ENCODE measurements at places on chromosomes 7 and 10. TPM values are rescaled to one million over a fixed set of nuclear protein-coding genes. Genes with fewer than 3 reads are reported as not detected.

GRCh38 chr7:152624228-152624627 is 51.7 kb downstream of the XRCC2 start:
- DNase-seq: no peak

DNA sequence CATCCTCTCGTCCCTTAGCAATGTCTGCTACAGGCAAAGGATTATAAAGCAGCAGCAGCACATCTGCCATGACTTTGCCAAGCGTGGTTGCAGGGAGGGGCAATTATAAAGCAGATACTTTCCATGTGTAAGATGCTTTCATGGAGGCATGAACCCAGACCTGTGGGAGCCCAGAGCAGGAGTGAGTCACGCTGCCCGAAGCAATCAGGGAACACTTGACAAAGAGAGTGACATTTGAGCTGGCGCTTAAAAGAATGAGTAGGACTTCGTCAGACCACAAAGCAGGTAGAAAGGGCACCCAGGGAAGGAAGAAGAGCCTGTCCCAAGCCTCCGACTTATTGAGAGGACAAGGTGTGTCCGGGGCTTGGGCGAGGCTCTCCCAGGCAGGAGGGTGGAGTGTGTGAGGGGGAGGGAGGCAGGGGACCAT is 147.2 kb downstream of the MYOF start:
- DNase-seq: peak; percentile 95

GRCh38 chr7:73341877-73342276 is 13.9 kb downstream of the FKBP6 start:
- peak; percentile 73 for DNase-seq

GRCh38 chr10:78508955-78509748 is 475.5 kb downstream of the RPS24 start:
- no peak for DNase-seq

GRCh38 chr10:110221044-110221720 is 13.8 kb downstream of the MXI1 start:
- no peak for DNase-seq

- peak; percentile 95 for DNase-seq
These were observed 65.9 kb downstream of the CLIP2 start for GRCh38 chr7:74355091-74355490.

DNA sequence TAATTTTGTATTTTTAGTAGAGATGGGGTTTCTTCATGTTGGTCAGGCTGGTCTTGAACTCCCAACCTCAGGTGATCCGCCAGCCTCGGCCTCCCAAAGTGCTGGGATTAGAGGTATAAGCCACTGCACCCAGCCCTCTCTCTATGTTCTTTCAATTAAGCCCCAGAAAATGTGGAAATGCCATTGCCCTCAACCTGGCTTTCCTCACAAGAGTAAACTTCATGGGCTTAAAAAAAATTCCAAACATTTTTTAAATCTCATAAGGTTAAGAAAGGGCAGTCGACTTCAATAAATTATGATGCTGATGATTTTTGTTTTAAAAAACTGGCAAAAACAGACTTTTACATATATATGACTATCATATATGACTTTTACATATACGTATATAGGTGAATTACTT is 107.6 kb downstream of the TES start:
- peak; percentile 79 for DNase-seq

DNA sequence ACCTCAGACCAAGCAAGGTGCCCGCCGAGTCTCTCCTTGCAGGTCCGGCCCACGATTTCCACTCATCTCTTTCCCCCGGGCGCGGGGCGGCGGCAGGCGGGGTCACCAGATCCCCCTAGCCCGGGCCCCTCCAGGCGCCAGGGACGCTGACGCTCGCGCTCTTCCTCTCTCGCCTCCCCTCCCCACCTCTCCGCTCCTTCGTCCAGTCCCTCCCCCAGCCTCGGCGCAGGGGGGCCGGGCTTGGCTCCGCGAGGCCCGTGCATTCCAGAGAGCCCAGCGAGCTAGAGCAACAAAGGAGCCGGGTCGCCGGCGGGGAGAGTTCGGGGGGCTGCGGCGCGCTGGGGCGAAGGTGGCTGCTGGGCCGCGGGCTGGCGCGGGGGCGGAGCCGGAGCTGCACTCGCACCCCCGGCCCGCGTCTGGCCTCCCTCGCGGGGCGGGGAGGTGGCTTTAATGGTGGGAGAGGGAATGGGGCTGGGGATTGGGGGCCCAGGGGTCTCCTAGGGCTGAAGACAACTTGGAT is at the start of gene SMO:
TSS of gene SMO (plus strand) at position 262 of the 520 bp plus-strand sequence. CDS start 519 bp downstream, outside the sequence.
- DNase-seq: no peak

DNA sequence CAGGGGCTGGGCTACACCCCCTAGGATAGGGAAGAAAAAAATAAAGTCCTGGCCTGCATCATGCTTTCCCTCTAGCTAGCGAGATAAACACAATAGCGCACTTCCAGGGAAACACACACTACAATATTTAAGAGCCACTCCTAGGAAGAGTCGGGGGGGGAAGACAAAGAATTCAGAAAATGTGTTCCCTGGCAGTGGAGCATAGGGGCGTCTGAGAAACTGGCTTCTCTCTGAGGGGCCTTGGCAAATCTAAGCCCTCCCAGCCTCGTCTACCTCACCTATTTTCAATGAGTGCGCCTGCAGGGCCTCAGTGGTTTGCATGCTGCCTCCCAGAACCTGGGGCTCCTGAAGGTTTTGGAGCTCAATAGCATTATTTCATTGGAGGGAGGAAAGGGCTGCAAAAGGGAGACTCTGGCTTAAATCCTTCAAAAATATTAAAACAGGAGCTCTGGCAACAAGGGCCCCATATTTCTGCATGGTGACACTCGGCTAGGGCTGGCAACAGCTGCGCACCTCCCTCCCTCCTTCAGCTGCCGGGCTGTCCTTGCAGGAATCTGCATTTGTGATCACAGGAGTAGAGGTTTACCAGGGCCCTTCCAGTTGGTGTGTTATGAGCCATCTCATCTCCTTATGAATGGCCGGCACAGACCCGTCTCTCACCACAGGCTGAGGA is 10.8 kb downstream of the ANXA11 start:
- no peak for DNase-seq

GRCh38 chr7:96614154-96614867 is 95.3 kb downstream of the SEM1 start:
- no peak for DNase-seq

DNA sequence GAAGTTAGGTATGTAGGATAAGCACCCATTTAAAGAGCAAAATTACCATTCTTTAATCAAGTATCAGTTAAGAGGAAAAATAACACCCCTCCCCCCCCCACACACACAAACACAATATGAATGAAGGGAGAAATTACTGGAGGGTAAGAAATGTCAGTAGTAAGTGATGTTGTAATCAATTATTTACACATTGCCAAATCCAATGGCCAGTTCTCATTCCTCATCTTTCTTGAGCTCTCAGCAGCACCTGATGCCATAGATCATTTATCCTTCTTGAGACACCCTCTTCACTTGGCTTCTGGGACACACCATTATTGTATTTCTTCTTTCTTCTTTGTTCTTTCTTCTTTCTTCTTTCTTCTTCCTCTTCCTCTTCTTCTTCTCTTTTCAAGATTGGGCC is 33.7 kb upstream of the FAM3C start:
- no peak for DNase-seq

GRCh38 chr7:31890766-31891165 is 179.4 kb downstream of the PDE1C start:
- peak; percentile 19 for DNase-seq

Gene ASAH2
- total RNA-seq: 1.9 TPM

DNA sequence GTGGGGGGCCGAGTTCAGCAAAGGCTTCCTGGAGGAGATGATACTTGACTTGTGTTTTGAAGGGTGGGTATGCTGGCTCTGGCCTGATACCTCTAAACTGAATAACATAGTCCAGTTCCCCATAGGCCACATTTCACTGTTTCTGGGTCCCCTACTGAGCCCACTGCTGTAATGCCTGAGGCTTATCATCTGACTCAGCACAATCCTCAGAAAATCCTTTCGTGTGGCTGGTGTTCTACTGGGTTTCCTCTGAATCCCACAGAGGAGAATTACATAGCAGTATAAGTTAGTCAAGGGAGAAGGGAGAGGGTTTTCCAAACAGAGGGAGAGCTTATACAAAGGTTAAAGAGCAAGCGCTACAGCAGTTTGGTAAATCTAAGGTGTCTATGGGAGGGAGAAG is 2.8 kb upstream of the R3HCC1L start:
- no peak for DNase-seq

GRCh38 chr7:17055596-17055995 is 173.8 kb upstream of the AGR3 start:
- DNase-seq: no peak

- no peak for DNase-seq
These were observed 49.3 kb downstream of the PNLIPRP2 start for GRCh38 chr10:116669832-116670644.

GRCh38 chr7:132154248-132154647 is 422.0 kb downstream of the PLXNA4 start:
- DNase-seq: no peak

GRCh38 chr10:114506871-114507385 is 102.6 kb upstream of the AFAP1L2 start:
- no peak for DNase-seq

DNA sequence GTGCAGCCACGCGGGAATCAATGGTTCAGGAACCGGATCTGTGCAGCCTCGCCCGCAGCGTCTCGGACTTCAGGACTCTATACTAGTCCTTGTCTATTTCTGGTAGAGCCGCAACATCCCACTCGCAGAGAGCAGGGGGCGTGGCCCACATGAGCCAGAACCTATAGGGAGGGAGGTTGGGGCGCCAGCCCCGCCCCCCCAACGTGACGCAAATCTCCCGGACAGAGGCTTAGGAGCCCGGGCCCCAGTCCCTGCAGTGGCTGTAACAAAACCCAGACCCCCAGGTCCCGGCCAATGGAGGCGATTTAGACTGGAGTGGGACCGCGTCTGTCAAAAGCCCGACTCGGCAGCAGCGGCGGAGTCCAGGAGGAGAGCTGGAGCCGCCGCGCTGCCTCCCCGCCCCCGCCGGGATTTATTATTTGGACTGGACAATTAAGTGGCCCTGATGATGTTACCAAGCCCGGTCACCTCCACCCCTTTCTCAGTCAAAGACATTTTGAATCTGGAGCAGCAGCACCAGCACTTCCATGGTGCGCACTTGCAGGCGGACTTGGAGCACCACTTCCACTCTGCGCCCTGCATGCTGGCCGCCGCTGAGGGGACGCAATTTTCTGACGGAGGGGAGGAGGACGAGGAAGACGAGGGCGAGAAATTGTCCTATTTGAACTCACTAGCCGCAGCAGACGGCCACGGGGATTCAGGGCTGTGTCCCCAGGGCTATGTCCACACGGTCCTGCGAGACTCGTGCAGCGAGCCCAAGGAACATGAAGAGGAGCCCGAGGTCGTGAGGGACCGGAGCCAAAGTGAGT is at the start of gene NKX2-3:
TSS of gene NKX2-3 (plus strand) at position 256 of the 809 bp plus-strand sequence. CDS start at position 446, 190 bp downstream.
- peak; percentile 36 for DNase-seq

Gene SLC16A9
- 0.07 TPM for total RNA-seq

Gene MAP3K8
- total RNA-seq: 3.3 TPM

DNA sequence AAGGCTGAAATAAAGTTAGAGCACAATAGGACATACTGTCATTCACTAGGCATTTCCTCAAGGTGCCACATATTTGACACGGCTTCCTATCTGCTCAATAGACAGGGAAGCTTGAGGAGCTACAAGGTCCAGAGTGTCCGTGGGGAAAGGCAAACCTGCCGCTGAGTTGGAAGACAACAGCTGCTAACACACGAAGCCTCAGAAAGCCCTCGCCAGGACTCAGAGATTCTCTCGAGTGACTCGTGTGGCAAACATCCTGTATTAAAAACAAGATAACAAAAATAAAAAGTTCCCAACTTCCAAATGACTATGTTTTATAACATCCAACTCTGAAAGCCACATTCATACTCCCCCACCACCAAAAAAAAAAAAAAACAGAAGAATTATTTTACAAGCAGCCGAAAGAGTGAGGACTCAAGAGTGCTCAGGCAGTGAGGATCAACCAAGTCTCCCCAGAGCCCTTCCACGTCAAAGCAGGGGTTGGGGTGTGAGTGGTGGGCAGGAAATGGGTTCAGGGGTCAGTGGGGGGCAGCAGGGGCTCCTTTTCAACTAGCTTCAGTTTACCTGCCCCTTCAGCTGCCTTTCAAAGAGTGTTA is 67.6 kb downstream of the STK17A start:
- peak; percentile 93 for DNase-seq

Gene HKDC1
- 3.4 TPM for total RNA-seq

DNA sequence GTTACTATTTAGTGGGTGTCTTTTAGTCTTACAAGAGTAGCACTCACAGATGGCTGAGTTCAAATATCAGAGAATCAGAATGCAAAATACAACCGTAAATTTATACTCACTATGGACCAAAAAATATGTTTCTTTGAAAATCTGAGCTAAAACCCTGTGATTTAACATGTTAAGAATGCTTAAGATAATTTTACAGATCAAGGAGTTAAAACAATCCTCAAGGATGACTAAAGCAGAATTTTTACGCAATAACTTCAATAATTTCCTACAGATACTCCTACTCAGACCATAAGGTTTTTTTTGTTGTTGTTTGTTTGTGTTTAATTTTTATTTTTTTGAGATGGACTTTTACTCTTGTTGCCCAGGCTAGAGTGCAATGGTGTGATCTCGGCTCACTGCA is 47.9 kb upstream of the CCDC6 start:
- DNase-seq: no peak

GRCh38 chr7:1672851-1673486 is 2.9 kb downstream of the ELFN1 start:
- no peak for DNase-seq
